ENCODE measurements at places on chromosomes 3 and 15.

DNA sequence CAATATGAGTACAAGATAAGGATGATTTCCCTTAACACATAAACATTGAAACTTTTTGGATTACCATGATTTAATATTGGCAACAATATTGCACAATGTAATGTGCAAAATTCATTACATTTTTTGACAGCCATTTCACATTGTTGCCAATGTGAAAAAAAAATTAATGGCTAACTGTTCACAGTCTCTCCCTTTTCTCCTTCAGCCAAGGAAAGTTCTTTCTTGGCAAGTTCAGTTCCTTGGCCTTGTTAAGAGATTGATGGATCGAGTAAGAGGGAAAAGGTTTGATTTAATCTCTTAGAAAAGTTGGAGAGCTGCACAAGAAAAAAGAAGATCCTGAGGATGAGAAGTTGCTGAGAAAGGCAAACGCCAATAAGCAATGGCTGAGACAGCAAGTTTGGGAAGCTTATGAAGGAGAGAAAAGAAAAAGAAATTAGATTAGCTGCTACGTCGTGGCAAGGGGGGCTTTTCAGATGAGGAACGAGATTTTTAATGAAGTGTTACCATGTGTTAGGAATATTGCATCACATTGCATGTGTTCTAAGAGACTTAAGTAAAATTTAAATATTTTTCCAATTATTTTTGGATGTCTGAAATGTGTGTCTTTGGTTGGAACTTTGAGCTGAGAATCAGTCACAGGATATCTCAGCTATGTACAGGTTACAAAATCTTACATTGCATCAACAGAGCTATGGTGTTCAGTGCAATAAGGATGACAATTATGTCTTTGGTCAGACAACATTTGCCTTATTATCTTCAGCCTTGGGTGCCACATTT is 61.4 kb upstream of the ZNF280D start:
- DNase-seq = no peak

DNA sequence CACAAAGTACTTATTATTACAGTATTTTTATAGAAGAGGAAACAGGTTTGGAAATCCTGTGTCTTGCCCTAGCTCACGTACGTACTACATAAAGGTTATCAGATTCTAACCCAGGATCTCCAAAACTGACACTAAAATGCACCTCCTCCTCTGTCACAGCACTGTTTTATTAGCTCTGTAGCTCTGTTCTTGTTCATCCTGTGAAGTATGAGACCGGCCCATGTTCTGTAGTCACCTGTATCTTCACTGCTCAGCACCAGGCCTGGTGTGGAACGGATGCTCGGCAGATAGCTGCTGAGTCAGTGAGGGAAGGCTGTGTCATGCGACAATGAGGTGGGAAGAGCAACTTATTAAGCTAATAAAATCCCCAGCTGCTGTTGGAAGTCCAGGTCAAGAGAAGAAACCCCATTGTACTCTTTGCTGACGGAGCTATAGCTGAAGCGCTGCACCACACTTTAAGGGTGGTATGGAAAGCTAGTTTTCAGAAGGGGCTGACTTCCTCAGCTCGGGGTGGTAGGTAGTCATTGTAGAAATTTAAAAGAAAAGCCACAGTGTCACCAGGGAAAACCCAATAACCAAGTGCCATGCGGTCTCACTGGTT is 22.8 kb downstream of the BCL2A1 start:
- no peak for DNase-seq

DNA sequence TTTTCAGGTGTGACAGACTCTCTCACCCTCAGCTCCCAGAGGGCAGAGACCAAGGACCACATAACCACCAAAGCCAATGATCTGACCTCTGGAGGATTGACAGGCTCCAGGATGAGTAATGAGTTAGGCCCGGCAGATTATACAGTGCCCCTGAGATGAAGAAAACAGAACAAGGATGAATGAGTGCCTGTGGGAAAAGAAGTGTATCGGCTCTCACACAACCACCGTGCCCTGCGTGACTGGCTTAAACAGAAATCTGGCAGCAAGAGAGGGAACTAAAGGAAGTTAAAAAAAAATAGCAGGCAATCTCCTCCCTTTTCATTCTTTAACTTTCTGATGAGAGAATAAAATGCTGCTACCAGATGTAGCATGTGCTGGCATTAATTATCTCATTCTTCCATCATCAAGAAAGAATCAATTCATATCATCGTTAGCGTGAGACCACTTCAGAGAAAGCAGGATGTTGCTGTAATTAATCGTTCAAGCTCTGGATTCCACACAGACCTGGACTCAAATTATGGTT is 227.5 kb upstream of the COL8A1 start:
- no peak for DNase-seq

DNA sequence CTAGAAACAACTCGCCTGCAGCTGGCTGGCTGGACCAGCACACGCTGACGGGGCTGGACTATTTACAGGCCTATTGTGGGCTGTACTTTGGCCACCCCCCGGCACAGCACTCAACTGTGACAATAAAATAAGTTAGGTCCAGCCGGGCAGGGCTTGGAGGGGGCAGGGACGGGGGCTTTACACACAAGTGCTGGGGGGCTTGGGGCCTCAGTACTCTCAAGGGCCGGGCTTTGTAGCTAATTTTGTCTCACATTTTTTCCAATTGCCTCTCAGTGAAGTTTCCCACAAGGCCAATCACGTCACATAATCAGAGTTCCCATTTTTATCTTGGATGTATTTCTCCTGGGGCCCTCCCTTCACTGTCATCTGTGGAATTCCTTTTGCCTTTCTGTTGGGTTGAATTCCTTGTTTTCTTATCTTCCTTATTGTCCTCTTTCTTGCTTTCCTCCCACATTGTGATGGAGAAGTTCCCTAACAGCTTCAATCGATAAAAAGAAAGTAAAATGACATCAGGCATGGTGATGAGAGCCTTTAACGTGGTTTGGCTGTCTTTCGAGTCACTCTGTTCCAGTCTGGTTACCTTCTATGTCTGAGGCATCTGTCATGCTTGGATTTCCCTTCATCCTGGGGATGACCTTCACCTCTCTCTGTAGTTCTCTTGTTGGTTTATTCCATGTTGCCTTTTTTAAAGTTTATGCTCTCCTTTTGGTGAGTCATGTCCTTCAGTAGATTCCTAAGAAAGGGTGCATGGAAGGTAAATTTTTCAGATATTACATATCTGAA is 44.1 kb upstream of the CMTM7 start:
- DNase-seq = no peak

GRCh38 chr3:73213896-73214295 is 152.4 kb downstream of the EBLN2 start:
- no peak for DNase-seq

DNA sequence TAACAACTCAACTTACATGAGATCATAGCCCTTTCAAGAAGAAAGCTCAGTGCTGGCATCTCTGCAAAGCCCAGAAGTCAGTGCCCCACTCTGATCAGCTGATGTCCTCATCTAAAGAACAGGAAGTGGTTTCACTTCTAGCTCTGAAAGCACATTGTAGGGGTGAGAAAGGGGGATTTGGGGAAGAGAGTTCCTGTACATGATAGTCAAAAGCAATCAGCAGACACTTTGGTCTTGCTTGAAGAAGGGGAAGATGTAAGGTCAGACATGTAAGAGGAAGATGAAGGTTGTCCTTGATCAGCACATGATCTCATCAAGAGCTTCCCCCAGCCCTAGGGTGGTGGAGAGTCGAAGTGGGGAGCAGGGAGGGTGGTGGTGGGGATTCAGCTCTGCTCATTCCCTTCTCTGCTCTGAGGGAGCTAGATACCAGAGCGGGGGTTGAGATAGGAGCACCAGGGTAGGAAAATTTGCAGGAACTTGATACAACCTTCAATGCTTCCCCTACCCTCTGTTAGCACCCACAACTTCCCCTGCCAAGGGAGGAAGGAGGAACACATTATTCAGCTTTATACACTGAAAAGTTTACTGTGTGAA is 76.4 kb upstream of the ETV5 start:
- DNase-seq = no peak

GRCh38 chr3:184846496-184846895 is 34.5 kb downstream of the VPS8 start:
- DNase-seq = no peak

- DNase-seq = no peak
These were observed 23.2 kb downstream of the SENP8 start for GRCh38 chr15:72141171-72142084.

DNA sequence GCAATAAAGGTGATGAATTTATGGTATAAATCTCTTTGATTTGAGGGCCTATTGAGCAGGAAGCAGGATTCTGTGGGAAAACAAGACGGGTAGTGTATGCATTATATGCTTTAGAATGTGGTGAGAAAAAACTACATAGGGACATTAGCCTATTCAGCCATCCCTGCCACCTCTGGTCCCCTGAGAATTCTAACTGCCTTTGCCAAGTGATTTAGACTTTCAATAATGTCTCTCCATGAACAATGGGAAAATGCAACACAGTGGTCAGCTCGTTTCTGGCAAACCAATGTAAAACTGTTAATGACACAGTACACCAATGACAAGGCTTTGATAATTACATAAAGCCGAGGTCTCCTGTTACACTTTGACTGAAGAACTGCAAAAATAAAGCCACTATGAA is 314.7 kb upstream of the CNTN4 start:
- DNase-seq = no peak

- DNase-seq = no peak
These were observed 789.8 kb downstream of the NAALADL2 start for GRCh38 chr3:175648899-175649298.

DNA sequence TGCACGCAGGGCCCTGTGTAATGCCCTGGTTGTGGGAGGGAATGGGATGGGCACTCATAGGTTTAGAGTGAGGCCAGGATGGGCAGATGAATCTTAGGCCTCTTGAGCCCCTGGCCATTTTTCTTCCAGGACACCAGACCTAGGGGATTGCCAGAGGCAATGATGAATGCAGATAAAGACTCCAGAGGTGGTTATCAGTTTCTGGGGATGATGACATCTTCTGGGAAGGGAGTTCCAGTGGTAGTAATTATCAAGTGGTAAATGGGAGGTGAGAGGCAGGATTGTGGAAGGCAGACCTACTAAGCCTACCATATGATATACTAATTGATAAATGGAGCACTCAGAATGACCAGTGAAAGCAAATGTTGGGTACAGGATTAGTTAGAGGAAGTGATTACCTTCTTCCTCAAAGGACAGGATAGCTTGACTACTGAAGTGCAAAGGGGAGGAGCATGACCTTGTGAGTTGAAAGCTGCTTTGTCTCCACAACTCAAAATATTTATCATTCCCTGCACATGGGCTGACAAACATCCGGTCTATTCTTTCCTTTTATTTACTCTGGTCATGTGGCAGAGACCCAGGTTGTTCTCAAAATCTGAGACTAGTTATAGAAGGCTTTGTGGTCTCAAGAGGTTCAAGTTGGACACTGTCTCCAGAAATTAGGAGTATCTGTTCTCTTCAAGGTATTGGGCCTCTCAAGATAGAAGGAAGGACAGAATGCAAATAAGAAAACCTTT is 10.2 kb upstream of the MAPK6 start:
- no peak for DNase-seq

DNA sequence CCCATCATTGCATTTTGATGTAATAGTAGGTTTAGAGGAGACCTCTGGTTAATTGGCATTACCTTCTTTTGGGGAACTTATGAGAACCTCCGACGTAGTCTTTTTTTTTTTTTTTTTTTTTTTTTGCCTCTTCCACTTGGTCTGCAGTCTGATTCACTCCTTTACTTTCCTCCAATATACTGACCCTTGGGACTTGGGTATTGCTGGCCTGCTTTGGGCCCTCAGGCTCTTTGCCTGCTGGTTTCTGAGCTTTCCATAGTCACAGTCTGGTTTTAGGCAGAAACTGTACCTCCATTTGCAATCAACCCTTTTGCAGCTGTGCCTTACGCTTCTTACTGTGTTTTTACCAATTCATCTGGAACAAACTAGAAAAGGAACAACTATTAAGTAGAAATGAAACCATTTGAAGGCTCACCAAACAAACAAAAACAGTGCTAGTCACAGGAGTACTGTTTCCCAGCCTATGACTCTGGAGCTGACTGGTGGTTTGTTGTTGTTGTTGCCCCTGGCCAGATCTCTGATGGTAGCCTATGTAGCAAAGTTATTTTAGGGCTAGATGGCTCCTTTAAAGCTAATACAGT is 272.8 kb downstream of the BBX start:
- no peak for DNase-seq

- DNase-seq = no peak
These were observed 5.5 kb downstream of the B4GALT4 start for GRCh38 chr3:119235151-119235550.

DNA sequence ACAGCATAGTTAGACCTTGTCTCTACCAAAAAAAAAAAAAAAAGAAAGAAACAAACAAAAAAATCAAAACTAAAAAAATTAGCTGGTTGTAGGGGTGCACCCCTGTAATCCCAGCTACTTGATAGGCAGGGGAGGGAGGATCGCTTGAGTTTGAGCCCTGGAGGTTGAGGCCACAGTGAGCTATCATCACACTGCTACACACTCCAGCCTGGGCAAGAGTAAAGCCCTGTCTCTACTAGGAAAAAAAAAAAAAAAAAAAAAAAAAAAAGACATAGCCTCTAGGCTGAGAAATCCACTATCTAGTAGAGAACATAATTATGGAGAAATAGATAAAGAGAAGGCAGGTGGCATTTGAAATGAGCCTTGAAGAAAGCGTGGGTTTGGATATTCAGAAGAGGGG is 2.2 kb upstream of the CHRNA5 start:
- no peak for DNase-seq

DNA sequence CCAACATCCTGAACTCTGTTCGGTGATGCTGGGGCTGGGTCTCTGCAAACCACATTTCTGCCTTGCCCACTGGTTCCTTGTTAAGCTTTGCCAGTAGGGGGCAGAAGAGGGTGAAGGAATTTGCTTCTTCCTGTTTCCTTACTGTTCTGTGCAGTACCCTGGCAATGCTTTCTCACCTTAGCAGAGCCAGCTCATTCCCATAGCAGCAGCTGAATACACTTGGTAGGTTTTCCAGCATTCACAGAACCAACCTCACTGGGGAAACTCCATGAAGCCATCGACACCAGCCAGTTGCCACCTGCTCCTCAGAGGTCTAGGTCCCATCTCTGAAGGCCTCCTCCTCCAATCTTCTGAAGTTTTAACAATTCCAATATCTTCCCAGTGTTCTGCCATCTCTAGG is 308.4 kb downstream of the PDCD6IP start:
- DNase-seq = peak; percentile 22

GRCh38 chr3:139532976-139533375 is 6.6 kb downstream of the RBP1 start:
- DNase-seq = no peak

DNA sequence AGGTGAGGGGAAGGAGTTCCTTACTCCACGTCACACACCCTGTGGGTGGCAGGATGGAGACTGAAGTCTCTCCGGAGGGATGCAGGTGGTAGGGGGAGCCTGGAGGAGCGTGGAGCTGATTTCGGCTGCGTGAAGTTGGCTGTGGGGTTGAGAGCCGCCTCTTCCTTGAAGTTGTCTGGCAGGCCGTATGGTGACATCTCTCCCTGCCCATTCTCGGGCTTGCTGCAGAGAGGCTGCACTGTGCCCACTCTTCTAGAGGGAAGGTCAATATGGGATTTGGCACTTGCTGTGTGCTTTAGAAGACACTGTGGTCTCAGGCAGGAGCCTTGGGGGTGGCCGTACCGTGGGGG is 13.4 kb upstream of the FBLN2 start:
- DNase-seq = no peak

GRCh38 chr3:146072061-146072460 is 88.9 kb downstream of the PLOD2 start:
- DNase-seq = no peak
